ENCODE measurements at places on chromosomes 3 and 15.
A peak's percentile ranks its signal among the peaks of the same experiment; 100 is the strongest.

DNA sequence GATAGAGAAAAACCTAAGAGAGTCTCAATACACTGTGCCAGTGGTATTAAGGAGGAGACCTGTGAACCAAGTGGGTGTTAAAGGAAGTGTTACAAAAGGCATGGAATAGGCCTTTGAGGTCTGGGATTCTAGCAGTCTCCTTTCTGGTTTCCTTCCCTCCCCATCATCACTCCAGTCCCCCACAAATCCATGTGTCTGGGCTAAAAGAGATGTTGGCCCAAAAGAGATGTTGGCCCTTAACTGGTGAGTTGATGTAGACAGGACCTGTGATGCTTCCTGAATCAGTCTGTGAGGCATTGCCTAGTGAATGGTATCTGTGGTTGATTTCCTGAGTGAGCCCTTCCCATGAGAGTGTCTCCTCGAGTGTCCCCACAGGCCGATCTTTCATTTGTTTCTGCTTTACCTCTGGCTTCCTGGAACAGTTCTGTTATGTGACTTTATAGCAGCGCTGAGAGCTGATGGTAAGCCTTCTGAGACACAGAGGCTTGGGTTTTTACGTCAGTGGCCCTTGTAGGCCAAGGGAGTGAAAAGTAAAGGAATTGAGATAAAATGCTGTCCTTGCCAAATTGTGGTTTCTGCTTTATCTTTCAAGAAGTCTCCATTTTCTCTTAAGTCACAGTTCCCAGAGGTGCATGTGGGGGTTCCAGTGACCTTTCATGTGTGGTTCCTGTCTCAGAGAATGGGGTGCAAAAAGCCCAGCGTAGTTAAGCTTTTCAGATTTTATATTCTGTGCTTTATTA lies 87.8 kb downstream of the KLHL25 start:
- DNase-seq = peak; percentile 78

DNA sequence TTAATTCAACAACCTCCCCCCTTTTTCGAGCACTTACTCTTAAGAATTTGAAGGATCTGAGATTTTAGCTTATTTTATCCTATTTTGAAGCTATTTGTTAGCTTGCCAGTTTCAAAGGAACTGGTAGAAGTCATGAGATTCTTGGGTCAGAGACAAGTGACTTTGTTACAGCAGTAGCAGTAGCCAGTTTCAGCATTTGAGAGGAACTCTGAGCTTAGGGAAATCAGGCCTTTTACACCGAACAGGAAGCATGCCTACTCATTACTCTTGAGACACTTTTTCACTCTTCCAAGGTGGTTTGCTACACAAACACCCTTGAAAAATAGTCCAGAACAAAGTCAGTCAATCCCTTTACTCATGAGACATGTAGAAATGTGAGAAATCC lies 24.5 kb upstream of the TM4SF1 start:
- DNase-seq = no peak

DNA sequence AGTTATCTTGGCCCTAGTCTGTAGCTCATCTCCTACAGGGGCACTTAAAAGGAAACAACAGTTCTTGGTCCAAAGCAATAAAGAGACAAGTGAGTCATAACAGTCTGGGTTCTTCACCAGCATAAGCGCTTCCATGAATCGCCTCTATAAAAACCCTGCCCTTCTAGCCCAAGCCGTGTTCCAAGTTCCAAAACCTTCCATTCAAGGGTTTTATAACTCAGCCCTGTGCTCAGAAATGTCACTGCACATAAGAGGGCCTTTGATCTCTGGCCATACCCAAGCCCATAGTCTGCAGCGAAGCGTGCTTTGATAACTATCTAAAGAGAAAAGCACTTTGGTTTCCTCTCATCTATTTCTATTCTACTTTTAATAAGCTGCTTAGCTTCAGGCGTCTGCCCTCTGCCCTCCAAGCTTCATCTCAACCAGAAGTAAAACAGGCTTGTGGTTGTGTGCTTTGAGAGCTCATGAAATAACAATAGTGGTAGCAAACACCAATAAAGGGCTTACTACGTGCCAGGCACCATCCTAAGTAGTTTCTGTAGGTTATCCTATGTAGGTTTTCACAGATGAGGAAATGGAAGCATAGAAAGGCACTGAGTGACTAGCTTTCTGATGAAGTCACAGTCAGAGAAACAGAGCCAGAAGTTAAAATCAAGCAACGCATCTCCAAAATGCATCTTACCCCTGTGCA lies 64.0 kb upstream of the AKAP13 start:
- DNase-seq = peak; percentile 38

DNA sequence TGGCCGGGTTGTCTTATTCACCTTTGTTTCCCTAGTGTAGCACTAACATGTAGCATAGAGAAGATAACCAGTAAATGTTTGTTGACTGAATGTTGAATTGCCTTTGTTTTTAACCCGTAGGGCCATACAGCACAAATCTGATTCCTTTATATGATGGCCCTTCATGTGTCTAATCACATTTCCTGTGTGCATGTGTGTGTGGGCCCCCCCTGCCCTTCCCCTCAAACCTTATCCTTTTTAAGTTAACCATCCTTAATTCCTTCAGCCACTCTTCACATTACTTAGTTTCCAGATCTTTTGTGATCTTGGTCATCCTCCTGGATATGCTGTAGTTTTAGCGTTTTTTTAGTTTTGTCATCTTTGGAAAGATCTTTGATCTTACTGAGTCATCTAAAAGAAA lies 4.2 kb downstream of the NEO1 start:
- DNase-seq = no peak

DNA sequence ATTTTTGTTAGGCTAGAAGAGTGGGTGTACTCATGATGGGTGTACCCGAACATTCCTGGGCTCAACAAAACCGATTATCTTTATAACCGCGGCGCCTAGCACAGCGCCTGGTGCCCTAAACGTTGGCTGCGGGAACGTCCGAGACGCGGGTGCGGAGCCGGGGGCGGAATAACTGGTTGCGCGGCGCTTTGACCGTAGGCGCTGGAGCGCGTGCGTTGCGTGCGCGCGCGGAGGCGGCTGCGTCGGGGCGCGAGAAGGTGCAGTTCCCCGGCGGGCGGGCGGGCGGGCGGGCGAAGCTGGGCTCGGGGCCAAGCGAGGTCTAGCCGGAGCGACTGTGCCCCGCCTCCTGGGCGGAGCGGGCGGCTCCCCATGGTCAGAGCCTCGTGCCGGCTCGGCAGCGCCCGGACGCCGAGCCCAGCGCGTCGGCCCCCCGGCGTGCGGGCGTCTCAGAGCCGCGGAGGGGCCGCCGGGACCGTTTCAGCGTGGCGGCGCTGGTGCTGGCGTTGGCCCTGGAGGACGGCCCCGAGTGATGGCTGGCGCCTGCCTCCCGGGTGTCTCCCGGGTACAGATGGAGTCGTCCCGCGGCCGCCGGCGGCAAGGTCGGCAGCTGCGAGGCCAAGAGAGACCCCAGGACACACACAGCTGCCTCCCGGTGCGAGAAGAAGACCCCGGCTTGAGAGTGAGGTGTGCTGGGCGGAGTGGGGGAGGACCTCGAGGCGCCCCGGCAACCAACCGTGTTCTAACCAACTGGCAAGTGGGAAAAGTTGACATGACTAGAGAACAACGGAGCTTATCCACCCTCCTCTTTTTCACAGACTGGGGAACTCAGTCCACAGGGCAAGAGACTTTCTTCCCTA lies at the start of gene PLAAT1:
Gene PLAAT1, plus strand, starts transcription at position 373 of the 857 bp plus-strand sequence. CDS start 14,429 bp downstream, outside the sequence.
- DNase-seq = no peak

GRCh38 chr3:50675179-50676030 lies 678 bp downstream of the DOCK3 start:
- DNase-seq = peak; percentile 56

GRCh38 chr3:181755959-181756358 lies 44.2 kb downstream of the SOX2 start:
- DNase-seq = no peak

- no peak for DNase-seq
Observed at GRCh38 chr15:26475554-26475953, 297.3 kb downstream of the GABRB3 start.

DNA sequence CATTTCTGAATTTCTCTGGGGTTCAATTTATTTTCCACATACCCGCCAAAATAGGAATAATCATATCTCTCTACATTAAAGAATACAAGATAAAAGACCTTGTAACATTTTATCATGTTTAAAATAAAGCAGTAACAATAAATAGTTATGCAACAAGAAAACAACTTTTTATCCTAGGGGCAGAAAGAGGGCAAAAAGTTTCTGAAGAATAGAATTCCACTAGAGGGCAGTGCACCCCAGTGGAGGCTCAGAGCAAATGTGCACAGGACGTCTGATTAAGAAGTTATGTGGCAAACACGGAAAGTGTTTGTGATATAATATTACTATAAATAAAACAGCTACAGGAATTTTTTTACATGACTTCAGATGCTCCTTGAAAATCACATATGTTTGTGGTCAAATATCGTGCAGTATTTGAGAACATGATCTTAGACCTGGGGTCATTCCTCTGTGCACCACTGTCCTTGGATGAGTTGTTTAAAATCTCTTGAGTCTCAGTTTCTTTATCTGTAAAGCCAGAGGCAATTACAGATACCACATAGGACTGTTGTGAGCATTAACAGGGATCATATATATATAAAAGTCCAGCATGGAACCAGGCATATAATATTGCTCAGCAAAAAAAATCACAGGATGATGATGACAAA lies 13.2 kb upstream of the PIK3R4 start:
- peak; percentile 71 for DNase-seq

DNA sequence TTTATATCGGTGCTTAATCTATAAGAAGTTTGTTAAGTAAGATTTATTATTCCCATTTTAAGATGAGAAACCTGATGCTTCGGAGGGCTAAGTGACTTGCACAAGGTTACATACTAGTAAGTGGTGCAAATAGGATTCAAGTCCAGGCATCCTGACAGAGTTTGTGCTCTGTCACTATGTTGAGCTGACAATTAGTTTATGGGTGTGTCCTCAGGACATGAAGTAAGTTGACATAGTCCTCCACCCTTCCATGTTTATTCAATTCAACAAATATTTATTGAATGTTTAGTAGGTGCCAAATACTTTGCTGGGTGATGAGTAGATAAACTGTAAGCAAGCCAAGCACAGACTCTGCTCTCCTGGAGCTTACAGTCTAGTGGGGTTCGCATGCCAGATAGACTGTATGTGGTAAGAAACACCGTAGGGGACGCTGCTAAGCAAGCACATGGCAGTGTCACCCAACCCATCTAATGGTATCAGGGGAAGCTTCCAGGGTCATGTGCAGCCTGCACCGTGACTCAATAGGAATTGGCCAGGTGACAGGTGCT lies 342.7 kb upstream of the SATB1 start:
- DNase-seq = no peak

- no peak for DNase-seq
Observed at GRCh38 chr3:139319428-139320402, 24.1 kb upstream of the MRPS22 start.

- no peak for DNase-seq
Observed at GRCh38 chr3:12904951-12905315, 63.6 kb upstream of the RPL32 start.

- DNase-seq = no peak
Observed at GRCh38 chr3:129911261-129911861, 17.9 kb upstream of the TMCC1 start.

GRCh38 chr3:15941958-15942357 lies 144.2 kb upstream of the ANKRD28 start:
- DNase-seq = no peak

DNA sequence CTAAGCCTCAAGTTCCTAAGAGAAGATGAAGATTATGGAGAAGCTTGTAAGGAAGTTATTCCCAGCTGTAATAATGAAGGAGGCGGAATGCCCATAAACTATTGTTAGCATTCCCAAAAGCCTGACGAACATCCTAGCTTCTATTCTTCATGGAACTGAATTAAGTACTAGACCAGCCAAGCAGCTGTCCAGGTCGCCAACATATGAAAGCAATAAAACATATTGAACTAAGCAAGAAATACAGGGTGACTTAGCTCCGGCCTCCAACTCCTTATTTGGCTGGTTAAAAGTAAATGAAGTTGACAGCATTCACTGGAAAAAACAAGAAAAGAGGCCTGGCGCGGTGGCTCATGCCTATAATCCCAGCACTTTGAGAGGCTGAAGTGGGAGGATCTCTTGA lies 174.0 kb upstream of the TPM1 start:
- DNase-seq = no peak

GRCh38 chr3:23376516-23377248 lies 173.6 kb downstream of the UBE2E2 start:
- no peak for DNase-seq

- DNase-seq = peak; percentile 0
Observed at GRCh38 chr15:72078887-72079286, 39.1 kb downstream of the MYO9A start.

DNA sequence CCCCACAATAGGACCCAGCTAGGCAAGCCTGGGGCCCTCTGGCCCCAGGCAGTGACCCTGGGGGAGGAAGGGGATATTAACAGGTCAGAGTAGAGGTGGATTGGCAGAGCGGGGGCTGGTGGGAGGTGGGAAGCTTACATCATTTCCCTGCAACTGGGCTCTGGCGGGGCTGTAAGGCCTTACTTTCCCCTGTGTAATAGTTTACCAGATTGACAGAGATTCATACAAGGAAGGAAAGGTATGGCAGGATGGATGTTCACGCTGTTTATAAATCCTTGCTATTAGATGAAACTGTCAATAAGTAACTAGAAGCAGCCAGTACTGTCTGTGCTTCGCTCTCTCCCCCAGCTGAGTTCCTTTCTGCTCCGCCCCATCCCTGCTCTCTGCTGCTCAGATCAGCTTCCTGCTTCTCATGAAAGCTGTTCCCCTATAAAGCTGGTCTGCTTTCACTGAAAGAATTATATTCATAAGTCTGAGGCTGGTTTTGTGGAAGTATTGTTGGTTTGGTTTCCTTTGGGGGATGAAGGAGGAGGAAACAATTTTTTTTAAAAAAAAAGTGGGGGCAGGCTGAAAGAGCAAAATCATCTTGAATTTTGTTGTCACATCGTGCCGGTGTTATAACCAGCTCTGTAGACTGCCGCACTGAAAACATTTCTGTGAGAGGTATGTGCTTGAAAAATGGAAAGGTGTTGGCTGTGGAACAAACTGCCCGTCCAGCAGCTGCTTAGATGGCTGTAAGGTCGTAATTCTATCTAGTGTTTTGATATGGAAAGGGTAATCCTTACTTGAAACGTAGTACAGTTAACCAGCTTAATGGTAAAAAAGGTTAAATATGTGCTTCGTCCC lies 76.4 kb downstream of the BBX start:
- DNase-seq = peak; percentile 51

DNA sequence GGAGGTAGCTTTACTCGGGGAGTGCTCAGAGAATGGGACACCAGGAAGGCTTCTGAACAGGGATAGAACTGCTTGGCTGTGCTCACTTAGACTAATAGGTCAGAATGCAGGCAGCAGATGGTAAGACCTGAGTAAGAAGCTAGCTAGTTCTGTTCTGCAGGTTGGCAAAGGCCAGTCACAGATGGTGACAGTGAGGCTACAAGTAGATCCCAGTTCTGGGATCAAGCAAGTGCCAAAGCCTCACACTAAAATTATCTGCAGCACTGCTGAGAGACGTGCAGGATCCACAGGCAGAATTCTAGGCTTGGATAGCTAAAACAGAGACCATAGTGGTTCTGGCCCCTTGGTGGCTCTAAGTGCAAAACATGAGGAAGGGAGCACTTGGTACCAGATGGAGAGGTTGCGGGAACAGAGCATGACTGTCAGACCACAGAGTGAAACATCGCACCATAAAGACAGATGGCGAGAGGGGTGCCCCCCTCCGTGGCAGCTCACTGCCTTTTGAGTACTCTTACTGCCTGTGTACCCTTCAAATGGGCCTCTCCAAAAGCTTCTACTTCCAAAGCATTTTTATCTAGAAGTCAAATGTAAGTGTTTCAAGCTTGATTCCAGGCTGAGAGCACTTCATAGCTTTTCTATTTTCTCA lies 3.6 kb upstream of the GLCE start:
- no peak for DNase-seq
